ENCODE measurements at places on chromosomes 6 and 20.

DNA sequence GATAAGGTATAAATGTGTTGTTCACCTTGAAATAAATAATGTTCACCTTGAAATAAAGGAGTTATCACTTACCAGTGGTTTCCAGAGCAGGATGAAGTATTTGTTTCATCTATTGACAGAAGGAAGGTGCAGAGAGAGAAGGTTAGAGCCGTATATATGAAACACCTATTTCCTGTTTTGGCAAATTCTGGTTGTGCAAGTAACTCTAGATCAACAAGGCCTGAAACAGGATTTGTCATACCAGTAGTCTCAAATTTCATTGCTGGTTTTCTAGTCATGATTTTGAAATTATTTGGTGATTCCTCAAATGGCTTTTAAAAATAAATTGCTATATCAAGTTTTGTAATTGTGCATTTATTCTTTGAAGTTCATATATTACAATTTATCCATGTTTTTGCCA is at the start of gene CRISP3:
Gene CRISP3, minus strand, starts transcription at position 130 of the 400 bp plus-strand sequence. Its CDS starts 21 bp downstream, at position 109.
- DNase-seq = no peak

DNA sequence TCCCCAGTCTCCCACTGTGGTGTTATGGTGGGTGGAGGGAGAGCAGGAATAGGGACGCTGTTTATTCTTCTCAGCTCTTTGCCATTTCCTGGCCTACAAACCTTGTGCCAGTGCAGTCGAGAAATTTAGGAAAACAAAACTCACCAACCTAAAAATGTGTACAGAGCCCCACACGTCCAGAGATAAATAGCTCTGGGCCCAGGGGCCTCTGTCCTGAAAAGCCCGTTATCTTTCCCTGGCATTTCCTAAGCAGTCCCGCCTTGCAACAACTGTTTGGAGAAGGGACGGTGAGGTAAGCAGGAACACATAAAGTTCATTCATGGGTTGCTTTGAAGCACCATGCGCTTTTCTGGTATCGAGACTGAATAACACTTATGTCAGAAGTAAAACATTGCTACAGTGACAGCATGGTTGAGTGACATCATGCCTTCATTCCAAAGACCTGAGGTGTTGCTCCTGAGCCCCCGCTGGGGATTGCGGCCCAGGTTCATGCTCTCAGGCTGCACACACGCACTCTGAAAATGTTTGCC is 80.1 kb upstream of the NXT1 start:
- DNase-seq = no peak

GRCh38 chr6:128754658-128755256 is 128.2 kb upstream of the LAMA2 start:
- DNase-seq = no peak

GRCh38 chr6:51533962-51534361 is 553.5 kb downstream of the PKHD1 start:
- DNase-seq = no peak

GRCh38 chr6:154457046-154457713 is 53.3 kb downstream of the CNKSR3 start:
- no peak for DNase-seq

GRCh38 chr20:5845681-5846615 is 95.7 kb downstream of the SHLD1 start:
- no peak for DNase-seq

DNA sequence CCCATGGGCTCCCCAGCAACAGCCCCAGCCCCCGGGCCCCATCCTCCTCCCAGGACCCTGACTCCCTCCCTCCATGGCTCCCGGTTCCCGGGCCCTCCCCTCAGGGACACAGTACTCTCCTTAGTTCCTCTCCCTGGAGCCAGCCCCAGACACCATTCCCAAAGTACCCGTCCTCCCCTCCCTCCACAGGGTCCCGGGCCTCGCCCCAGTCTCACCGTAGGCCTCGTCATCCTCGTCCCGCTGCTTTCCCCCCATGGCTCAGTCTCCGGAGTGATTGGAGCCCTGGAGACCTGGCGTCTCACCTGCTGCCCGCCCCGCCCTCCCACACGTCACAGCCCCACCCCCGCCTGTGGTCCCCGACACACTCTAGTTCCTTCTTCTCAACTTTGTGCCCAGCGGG is at the start of gene SLC44A4:
Gene SLC44A4, minus strand, starts transcription at position 272 of the 400 bp plus-strand sequence. Its CDS starts 17 bp downstream, at position 255.
- no peak for DNase-seq

DNA sequence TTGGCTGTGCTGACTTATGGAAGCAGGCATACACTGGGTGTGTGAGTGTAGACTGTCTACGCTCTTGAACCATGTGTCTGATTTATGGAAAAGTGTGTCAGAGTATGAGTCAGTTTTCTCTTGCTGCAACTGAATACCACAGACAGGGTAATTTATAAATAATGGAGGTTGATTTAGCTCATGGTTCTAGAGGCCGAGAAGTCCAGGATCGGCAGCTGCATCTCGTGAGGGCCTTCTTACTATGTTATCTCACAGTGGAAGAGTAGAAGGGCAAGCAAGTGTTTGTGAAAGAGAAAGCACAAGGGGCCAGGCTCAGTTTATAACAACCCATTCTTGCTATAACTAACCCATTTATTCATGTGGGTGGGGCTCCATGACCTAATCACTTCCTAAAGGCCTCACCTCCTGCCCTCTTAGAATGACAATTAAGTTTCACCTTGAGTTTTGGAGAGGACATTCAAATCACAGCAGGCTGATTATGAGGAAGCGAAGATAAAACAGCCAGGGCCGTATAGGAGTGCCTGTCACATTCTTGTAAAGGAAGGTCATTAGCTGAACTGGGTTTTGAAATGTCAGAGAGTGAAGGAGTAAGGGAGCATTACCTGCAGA is 6.7 kb downstream of the GPR31 start:
- no peak for DNase-seq

GRCh38 chr6:74879976-74880375 is 325.9 kb downstream of the COL12A1 start:
- DNase-seq = no peak

DNA sequence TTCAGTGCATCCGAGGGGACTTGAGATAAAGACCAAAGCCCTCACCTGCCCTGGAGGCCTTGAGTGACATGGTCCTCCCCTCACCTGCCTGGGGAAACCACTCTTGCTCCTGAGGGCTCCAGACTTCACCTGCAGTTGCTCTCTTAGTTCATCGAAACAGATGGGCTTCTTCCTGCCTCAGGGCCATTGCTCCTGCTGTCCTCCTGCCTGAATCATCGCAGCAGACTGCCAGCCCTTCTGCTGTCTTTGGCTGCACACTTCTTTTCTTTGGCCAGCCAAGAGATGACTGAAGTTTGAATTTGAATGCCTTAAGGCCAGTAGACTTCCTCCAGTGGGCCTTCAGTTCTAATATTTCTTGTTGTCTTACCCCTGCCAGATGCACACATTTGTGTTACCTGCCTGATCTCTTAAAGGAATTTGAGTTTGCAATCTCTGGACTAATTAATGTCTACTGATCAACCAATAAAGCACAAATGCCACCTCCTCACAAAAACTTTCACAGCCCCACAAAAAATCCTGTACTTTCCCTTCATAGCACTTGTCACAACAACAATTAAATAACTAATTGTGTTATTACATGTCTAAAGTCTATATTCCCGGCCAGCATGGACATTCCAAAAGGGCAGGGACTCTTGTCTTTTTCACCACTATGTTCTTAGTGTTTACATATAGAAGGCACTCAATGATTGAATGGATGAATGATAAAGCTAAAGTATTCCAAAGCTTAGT is 56.7 kb upstream of the SGK1 start:
- DNase-seq = no peak

GRCh38 chr6:30490026-30490876 is 942 bp downstream of the HLA-E start:
- DNase-seq = no peak

GRCh38 chr6:79404677-79405076 is 132.6 kb downstream of the LCA5 start:
- no peak for DNase-seq

DNA sequence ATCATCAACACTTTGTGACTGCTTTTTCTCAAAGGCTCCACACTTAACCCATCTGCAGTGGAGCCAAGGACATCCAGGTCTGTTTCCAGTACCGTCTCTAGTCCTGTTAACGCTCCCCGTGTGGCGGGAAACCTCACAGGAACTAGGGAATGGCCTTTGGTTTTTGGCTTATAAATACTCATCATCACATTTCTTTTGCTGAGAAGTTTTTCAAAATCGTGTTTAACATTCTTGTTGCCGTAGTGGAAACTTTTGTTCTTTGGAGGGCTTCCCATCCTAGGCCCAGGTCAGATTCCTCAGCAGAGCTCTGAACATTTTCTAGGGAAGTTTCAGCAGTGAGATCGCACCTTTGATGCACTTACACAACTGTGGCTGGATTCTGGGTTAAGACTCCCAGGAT is 24.6 kb downstream of the DAAM2 start:
- no peak for DNase-seq

DNA sequence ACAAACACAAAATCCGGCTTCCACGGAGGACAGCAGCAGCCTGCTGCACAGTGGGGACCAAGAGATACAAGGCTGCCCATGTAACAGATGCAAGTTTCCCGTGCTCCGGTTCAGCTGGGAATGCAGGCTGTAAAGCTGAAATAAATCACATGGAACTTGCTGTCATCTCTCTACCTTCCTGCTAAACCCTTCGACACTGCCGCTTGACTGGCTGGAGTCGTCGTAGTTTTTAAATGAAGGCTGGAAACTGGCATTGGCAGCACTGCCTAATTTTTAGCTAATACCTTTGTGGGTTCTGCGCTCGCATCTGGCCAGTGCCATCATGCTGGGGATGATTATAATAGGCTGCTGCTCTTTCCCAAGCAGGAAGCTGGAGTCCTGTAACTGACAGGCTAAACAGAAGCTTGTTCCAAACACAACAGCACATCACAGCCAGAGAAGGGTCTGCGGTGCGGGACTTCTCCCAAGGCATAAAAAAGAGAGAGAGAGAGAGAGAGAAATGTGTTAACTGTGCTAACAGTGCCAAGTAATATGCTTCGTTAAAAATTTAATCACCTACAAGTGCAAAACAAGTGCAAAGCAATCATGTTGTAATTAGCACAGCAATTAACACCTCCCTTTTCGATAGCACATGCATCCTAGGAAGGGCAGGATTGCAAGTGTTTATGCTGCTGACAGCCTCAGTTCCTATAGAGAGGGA is 146.1 kb downstream of the TFAP2A start:
- DNase-seq = no peak

DNA sequence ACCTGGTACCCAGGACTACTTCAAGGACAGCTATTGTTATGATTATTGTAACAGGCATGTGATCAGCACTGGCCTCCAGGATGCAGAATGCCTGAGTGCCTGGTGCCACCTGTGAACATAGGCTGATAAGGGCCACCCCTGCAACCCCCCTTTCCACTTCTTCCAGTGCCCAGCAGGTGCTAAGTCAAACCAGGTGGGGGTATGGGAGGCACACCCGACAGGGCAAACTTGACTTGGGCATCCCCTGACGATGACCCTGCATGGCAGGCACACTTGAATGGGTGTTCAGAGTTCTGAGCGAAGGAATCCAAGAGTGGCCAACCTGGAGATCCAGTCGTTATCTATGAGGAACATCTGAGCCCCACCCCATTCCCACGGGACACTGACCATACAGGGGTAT is 3.4 kb downstream of the ADA start:
- no peak for DNase-seq

GRCh38 chr6:33757906-33758305 is 11.2 kb upstream of the IP6K3 start:
- no peak for DNase-seq

DNA sequence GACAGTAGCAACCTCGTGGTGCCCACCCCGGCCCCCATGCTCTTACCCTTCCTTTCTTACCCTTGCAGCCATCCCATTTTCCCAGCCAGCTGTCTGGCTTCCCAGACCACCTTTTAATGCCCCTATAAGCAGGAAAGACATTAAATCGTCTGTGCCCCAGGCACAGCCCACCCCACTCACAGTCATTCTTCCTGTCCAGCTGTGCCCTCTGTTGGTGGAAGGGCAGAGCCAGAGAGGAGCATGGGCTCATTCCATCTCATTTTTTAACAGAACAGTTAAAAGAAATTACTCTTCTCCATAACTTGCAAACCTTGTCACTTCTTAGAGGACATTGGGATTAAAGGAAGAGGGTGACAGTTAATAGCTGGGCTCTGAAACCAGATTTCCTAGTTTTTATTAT is 240.5 kb downstream of the NRN1 start:
- no peak for DNase-seq

- DNase-seq = no peak
These were observed 148.6 kb upstream of the ZFP64 start for GRCh38 chr20:52340036-52340634.

GRCh38 chr20:61821735-61822134 is 243.9 kb downstream of the TAF4 start:
- no peak for DNase-seq

- no peak for DNase-seq
These were observed 68.9 kb downstream of the CYP39A1 start for GRCh38 chr6:46583721-46584120.

- DNase-seq = no peak
These were observed 4.7 kb downstream of the GCLC start for GRCh38 chr6:53540129-53540692.

- no peak for DNase-seq
These were observed 458.9 kb downstream of the EYS start for GRCh38 chr6:65248101-65248610.

- DNase-seq = no peak
These were observed 696 bp upstream of the SUPT3H start for GRCh38 chr6:45378334-45378926.

GRCh38 chr6:109269057-109269456 is 113.2 kb downstream of the CD164 start:
- no peak for DNase-seq

DNA sequence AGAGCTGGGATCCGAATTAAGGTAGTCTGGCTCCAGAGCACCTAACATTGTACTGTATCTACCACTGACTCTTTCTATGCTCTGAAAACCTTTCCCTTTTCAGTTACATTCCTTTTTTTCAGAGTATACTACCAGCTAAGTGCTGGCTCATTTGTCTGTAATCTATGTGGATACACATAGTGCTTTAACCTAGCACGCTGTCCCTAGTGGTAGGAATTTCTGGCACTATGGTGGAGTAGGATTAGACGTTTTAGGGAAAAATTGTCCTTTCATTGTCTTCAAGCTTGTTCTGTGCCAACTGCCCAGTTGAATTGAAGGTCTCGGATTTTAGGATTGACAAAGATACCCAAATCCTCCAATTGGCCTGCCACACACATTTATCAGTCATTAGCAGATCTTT is 259.1 kb upstream of the FERMT1 start:
- DNase-seq = no peak

- DNase-seq = no peak
These were observed 298.1 kb upstream of the CDYL start for GRCh38 chr6:4478098-4478497.
